Activated naive CD4-positive, alpha-beta T cell treated with anti-CD3 and anti-CD28 coated beads, Interleukin-2, amount 50 U/mL, for 72 hours (primary cell): ENCODE measurements at places on chromosomes 16 and 17. TPM values are rescaled to one million over a fixed set of nuclear protein-coding genes. Genes with fewer than 3 reads are reported as not detected.

ABCC6 gene
- not detected for total RNA-seq

NKD1 gene
- 1.4 TPM for total RNA-seq

C17orf113 gene
- 0.16 TPM for total RNA-seq

GRCh38 chr16:918741-919657 is 51.8 kb downstream of the LMF1 start:
- DNase-seq, result no peak

- no peak for DNase-seq
Measured at GRCh38 chr17:47686664-47687327, 7.2 kb upstream of the TBKBP1 start.

GRCh38 chr17:60077672-60078519 is 825 bp downstream of the HEATR6 start:
- DNase-seq, result no peak

DNA sequence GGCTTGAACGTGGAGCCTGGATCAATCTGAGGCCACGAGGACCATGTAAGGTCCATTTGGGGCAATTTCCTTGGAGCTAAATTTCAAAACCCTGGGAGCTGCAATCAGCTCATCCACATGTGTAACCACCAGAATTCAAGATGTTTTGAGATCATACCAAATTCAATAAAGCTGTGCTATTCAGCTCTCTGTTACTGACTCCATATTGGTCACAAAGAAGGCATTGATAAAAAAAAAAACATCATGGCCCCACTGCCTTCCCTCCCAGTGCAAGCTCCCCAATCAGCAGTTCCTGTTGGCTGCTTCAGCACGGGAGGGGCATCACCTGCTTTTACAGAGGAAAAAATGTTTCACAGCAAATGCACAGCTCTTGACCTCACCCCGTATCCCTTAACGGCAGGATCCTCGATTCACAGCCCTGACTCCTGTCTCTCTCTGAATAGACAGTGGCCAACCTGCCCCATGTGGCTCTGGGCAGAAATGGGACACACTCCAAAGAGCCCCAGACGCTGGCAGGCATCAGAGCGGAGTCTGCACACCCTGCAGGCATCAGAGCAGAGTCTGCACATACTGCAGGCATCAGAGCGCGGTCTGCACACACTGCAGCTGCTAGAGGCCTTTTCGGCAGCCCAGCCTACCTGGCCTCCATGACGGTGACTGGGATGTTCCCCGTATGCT is 37.1 kb downstream of the FANCA start:
- DNase-seq, result no peak
